ENCODE measurements at places on chromosomes 6 and 20. TPM values are rescaled to one million over a fixed set of nuclear protein-coding genes. Genes with fewer than 3 reads are reported as not detected.

The SPATA25 gene
- polyA plus RNA-seq, result 1.0 TPM

The MYLK4 gene
- polyA plus RNA-seq, result 0.41 TPM

The FNDC11 gene
- 3.4 TPM for polyA plus RNA-seq

The GFOD1 gene
- 12.1 TPM for polyA plus RNA-seq

The PBX2 gene
- polyA plus RNA-seq, result 75.5 TPM

The TSBP1 gene
- polyA plus RNA-seq, result not detected

The BHLHE23 gene
- polyA plus RNA-seq, result not detected

The OTOR gene
- polyA plus RNA-seq, result not detected

The ZNF165 gene
- 0.03 TPM for polyA plus RNA-seq

The WFDC12 gene
- polyA plus RNA-seq, result not detected

The NKX2-2 gene
- polyA plus RNA-seq, result not detected

The LY6G6C gene
- 0.41 TPM for polyA plus RNA-seq

The ADAM33 gene
- polyA plus RNA-seq, result 0.06 TPM

The TEAD3 gene
- 1.6 TPM for polyA plus RNA-seq

The SMOC2 gene
- polyA plus RNA-seq, result not detected

The SLC22A1 gene
- 0.04 TPM for polyA plus RNA-seq

The TSPO2 gene
- not detected for polyA plus RNA-seq

The FOXF2 gene
- polyA plus RNA-seq, result not detected

The ID1 gene
- polyA plus RNA-seq, result 182 TPM

The RHAG gene
- polyA plus RNA-seq, result not detected

The SYCP2 gene
- polyA plus RNA-seq, result 0.07 TPM

The COL9A3 gene
- polyA plus RNA-seq, result 0.19 TPM

The KCNB1 gene
- polyA plus RNA-seq, result not detected

The BCAS4 gene
- polyA plus RNA-seq, result 1.2 TPM

The CTAGE9 gene
- polyA plus RNA-seq, result not detected

All from endothelial cell of umbilical vein (primary cell).